ENCODE measurements at places on chromosomes 16 and 17. TPM values are rescaled to one million over a fixed set of nuclear protein-coding genes. Genes with fewer than 3 reads are reported as not detected.

GRCh38 chr17:3904501-3904900 is 11.6 kb upstream of the CAMKK1 start:
- no peak for DNase-seq
- no peaks in the 10 kb centered on the region for H3K36me3 ChIP-seq
- no peaks in the 10 kb centered on the region for H3K27me3 ChIP-seq
- H3K27ac ChIP-seq: no peak overlapping the region
- no peak overlapping the region for H3K4me3 ChIP-seq

DNA sequence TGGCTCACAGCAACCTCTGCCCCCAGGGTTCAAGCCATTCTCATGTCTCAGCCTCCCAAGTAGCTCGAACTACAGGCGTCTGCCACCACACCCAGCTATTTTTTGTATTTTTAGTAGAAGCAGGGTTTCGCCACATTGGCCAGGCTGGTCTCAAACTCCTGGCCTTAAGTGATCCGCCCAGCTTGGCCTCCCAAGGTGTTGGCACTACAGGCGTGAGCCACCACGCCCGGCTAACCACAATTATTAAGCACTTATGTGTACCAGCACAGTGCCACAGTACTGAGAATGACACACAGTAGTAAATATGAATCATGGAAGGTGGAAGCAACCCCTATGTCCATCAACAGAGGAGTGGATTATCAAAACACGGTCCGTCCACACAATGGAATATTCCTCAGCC is 49.8 kb downstream of the COTL1 start:
- peaks cover 22% of the 10 kb centered on the region for H3K4me1 ChIP-seq
- H3K27me3 ChIP-seq: no peaks in the 10 kb centered on the region
- no peak for DNase-seq
- H3K27ac ChIP-seq: no peak overlapping the region

DNA sequence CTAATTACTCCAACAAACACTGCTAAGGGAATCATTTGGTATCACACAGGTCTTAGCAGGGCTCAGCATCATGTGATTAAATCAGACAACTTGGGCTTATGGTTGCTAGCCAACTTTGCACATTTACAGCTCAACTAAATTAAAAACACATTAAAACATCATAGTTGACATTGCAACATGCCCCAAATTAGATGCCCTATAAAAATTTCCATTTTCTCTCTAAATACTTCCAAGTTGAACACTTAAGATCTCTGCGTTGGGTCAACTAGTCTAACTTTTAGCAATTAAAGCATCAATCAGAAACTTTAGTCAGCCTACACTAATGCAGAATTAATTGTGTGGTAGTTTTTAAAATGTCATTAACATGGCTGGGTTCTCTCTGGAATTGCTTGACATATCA is 12.1 kb downstream of the DNAJC7 start:
- peaks cover 14% of the 10 kb centered on the region for H3K4me1 ChIP-seq
- H3K27ac ChIP-seq: no peak overlapping the region

DNAAF8 gene
- total RNA-seq: 0.34 TPM

DNA sequence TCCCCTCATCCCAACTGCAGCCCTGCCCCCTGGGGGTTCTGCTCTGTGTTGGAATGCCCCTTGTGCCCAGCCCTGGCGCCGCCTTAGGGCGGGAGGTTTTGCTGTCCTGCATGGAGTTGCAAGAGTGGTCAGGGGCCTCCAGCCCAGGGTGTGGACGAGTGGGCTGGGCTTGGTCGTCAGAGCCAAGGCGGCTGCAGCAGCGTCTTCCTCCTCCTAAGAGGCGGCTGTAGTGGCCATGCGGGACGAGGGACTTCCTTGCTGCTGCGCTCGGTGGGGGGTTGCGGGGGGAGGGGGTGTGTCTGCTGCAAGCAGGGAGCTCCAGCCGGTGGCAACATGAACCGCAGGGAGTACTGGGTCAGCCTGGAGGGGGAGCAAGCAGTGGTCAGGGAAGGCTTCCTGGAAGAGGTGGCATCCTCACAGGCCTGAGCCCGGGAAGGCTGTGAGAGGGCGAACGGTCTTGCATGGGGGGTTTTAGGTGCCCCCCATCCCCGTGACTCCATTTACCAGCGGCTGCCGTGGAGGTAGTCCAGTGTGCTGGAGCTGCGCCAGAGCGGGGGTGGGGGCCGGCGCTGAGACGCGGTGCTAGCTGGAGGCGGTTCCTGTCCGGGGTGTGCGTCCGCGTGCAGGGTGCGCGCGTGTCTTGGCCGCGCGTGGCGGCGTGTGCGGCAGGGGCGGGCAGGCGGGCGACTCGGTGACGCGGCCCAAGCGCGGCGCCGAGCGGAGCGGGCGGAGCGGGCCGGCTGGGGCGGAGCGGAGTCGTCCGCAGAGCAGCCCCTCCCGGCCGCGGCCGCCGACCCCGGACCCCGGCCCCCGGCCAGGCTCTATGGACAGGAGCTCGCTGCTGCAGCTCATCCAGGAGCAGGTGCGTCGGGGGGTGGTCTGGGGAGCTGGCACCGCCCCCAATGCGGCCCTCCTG is at the start of gene RHBDL1:
Gene RHBDL1 (plus strand): TSS at position 704 of the 916 bp plus-strand sequence. CDS start 120 bp downstream, at position 824.
- H3K36me3 ChIP-seq: peaks cover 40% of the 10 kb centered on the region
- H3K4me1 ChIP-seq: peaks cover 24% of the 10 kb centered on the region
- H3K27me3 ChIP-seq: no peaks in the 10 kb centered on the region

GRCh38 chr16:56993204-56993603 is 3.8 kb downstream of the NLRC5 start:
- H3K27me3 ChIP-seq: no peaks in the 10 kb centered on the region
- H3K4me3 ChIP-seq: no peak overlapping the region
- H3K27ac ChIP-seq: no peak overlapping the region
